ENCODE measurements at places on chromosomes 5 and 9. TPM values are rescaled to one million over a fixed set of nuclear protein-coding genes. Genes with fewer than 3 reads are reported as not detected.
A peak's percentile ranks its signal among the peaks of the same experiment; 100 is the strongest.

DNA sequence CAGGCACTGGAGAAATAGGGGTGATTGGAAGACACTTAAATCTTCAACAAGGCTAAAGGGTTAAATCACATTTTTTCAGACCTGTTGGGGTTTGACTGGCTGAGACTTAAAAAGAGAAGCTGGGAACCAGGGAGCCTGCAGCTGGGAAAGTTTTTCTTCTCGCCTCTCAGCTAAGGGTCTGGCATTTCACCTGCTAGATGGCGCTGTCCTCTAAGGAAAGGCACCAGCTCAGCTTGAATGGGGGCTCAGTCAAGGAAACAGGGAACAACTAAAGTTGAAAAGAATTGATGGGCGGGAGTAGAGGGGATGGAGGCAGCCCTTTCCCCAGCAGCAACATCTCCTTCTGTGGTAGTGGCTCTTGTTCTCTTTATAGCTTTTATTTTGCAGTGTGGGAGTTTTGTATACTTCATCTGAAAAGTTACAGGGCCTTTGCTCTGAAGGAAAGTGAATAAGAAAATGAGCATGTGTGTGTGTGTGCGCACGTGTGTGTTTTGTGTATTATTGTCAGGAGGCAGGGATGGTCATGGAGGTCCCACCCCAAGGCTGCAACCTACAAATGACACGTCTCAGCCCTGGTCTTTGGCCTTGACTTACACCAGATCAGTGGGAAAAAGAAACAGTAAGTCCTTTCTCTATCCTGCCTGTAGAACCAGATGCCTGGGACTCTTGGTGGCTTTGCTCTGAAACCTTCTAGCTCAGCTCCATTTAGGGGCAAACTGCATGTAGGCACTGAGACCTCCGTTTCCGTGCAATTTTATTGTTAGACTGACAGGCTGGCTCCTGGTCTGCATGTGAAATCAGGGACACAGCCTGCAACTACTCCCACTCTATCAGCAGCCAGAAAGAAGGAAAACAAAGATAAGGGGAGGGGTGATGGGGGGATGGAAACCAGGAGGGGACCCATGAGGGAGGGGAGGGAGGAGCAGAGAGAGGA, 316.2 kb upstream of the CLINT1 start:
- H3K4me3 ChIP-seq, result peak overlapping the region; percentile 56
- peak; percentile 85 for DNase-seq
- peaks cover 20% of the 10 kb centered on the region for H3K4me1 ChIP-seq
- no peaks in the 10 kb centered on the region for H3K36me3 ChIP-seq
- H3K27ac ChIP-seq, result peak overlapping the region; percentile 87

GRCh38 chr5:470961-471749, 28.2 kb downstream of the EXOC3 start:
- H3K27me3 ChIP-seq, result peaks cover 9% of the 10 kb centered on the region
- H3K36me3 ChIP-seq, result no peaks in the 10 kb centered on the region
- peak overlapping the region; percentile 22 for H3K4me3 ChIP-seq
- no peak overlapping the region for H3K27ac ChIP-seq
- peak; percentile 15 for DNase-seq
- no peaks in the 10 kb centered on the region for H3K4me1 ChIP-seq

- H3K27me3 ChIP-seq, result peaks cover 4% of the 10 kb centered on the region
- H3K36me3 ChIP-seq, result peaks cover 5% of the 10 kb centered on the region
- no peaks in the 10 kb centered on the region for H3K4me1 ChIP-seq
- H3K4me3 ChIP-seq, result no peak overlapping the region
- H3K27ac ChIP-seq, result no peak overlapping the region
Measured at GRCh38 chr5:180604271-180604670, 13.0 kb upstream of the SCGB3A1 start.

DNA sequence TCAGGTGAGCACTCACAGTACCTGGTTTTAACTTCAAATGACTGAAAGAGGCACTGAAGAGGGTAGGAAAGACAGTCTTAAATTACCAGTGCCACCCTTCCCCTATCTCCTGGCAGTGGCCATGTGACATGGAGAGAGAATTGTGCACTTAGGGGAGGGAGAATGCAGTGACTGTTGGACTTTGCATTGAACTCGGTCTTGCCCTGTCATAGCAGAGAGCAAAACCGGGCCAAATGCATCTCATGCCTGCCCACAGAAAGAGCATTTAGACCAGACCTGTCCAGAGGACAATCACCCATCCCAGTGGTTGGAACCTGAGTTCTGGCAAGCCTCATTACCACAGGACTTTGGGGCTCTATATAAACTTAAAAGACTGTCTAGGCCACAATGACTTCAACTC, 211.8 kb upstream of the SH3GL2 start:
- H3K4me3 ChIP-seq, result no peak overlapping the region
- DNase-seq, result no peak
- H3K36me3 ChIP-seq, result no peaks in the 10 kb centered on the region
- H3K27me3 ChIP-seq, result peaks cover 1% of the 10 kb centered on the region
- H3K27ac ChIP-seq, result no peak overlapping the region

- H3K27ac ChIP-seq, result no peak overlapping the region
- H3K27me3 ChIP-seq, result no peaks in the 10 kb centered on the region
Measured at GRCh38 chr5:50808406-50808805, 142.0 kb downstream of the PARP8 start.

Gene BTNL3
- not detected for total RNA-seq

GRCh38 chr5:88734191-88734640, 148.8 kb downstream of the MEF2C start:
- peaks cover 33% of the 10 kb centered on the region for H3K4me1 ChIP-seq
- DNase-seq, result no peak
- H3K27ac ChIP-seq, result no peak overlapping the region
- no peaks in the 10 kb centered on the region for H3K27me3 ChIP-seq
- H3K4me3 ChIP-seq, result no peak overlapping the region
- no peaks in the 10 kb centered on the region for H3K36me3 ChIP-seq

DNA sequence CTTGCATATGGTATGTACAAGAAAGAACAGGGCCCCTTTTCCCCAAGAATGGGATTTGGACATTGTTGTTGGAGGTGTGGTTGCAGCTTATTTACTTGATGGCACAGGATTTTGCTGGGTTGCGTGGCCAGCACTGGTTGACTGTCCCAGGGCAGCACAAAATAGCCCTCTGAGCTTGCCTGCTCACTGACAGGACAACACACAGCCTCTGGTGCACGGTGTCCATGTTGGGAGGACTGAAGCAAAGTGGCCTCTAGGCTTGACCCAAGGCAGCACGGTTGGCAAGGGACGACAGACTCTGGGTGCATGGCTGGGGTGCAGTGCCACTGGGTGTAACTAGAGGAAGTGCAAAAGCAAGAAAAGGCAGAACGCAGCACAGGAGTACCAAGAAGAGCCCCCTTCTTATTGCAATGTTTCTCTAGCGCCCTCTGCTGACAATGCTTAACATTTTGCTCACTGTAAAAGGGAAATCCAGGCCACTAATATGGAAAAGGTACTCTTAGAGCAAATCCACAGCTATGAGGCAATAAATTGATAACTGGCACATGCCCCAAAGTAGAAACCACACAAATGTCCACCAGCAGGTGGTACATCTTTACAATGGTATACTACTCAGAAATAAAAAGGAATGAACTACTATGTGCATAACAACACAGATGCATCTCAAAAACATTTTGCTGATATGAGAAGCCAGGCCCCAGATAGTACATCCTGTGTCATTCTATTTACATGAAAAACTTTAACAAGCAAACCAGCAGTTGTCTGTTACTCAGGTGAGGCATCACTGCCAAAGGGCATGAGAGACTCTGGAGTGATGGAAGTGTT, 47.4 kb upstream of the BARX1 start:
- H3K4me1 ChIP-seq, result no peaks in the 10 kb centered on the region
- H3K27me3 ChIP-seq, result no peaks in the 10 kb centered on the region
- no peaks in the 10 kb centered on the region for H3K36me3 ChIP-seq
- DNase-seq, result no peak
- H3K27ac ChIP-seq, result no peak overlapping the region
- no peak overlapping the region for H3K4me3 ChIP-seq

- DNase-seq, result no peak
- H3K36me3 ChIP-seq, result no peaks in the 10 kb centered on the region
- no peaks in the 10 kb centered on the region for H3K27me3 ChIP-seq
- H3K27ac ChIP-seq, result no peak overlapping the region
- H3K4me3 ChIP-seq, result no peak overlapping the region
Measured at GRCh38 chr5:98106116-98107031, 667.1 kb upstream of the RGMB start.

- no peaks in the 10 kb centered on the region for H3K36me3 ChIP-seq
- peak overlapping the region; percentile 63 for H3K4me3 ChIP-seq
- peaks cover 12% of the 10 kb centered on the region for H3K27me3 ChIP-seq
- H3K4me1 ChIP-seq, result peaks cover 2% of the 10 kb centered on the region
- no peak overlapping the region for H3K27ac ChIP-seq
- DNase-seq, result peak; percentile 94
Measured at GRCh38 chr9:137029058-137029936, 1.3 kb upstream of the ABCA2 start.

GRCh38 chr9:138040446-138041430, 163.2 kb downstream of the CACNA1B start:
- H3K27me3 ChIP-seq, result peaks cover 10% of the 10 kb centered on the region
- no peak for DNase-seq
- H3K36me3 ChIP-seq, result peaks cover 4% of the 10 kb centered on the region
- peaks cover 3% of the 10 kb centered on the region for H3K4me1 ChIP-seq
- no peak overlapping the region for H3K4me3 ChIP-seq

- peaks cover 8% of the 10 kb centered on the region for H3K27me3 ChIP-seq
- no peak overlapping the region for H3K4me3 ChIP-seq
- DNase-seq, result no peak
- H3K27ac ChIP-seq, result no peak overlapping the region
- no peaks in the 10 kb centered on the region for H3K4me1 ChIP-seq
Measured at GRCh38 chr9:68507130-68507805, 33.4 kb downstream of the TMEM252 start.

Measured in glutamatergic neuron (in vitro differentiated cells).